ENCODE measurements at places on chromosomes 3 and 15.
A peak's percentile ranks its signal among the peaks of the same experiment; 100 is the strongest.

- DNase-seq, result no peak
Measured at GRCh38 chr3:11536132-11536935, 107.4 kb downstream of the VGLL4 start.

- no peak for DNase-seq
Measured at GRCh38 chr3:196268284-196269163, 19.0 kb downstream of the PCYT1A start.

GRCh38 chr15:88467935-88468528 is 524 bp downstream of the MRPS11 start:
- DNase-seq, result no peak

DNA sequence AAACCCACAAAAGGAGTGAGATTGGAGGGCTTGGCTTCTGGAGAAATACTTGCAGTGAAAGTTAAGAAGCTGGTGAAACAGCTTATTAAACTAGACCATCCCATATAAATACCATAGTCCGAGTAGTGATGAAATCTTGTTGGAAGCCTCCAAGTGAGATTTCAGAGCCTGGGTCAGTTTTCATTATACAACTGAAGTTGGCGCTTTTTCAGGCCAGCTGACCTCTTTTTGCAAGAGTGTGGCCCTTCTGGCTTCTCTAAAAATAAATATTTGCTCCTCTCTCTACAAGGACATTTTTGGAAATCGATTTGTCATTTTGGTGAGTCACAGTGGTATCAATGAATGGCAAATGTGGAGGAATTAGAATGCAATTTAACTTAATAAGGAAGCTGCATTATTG is 51.2 kb upstream of the THRB start:
- DNase-seq, result peak; percentile 15

DNA sequence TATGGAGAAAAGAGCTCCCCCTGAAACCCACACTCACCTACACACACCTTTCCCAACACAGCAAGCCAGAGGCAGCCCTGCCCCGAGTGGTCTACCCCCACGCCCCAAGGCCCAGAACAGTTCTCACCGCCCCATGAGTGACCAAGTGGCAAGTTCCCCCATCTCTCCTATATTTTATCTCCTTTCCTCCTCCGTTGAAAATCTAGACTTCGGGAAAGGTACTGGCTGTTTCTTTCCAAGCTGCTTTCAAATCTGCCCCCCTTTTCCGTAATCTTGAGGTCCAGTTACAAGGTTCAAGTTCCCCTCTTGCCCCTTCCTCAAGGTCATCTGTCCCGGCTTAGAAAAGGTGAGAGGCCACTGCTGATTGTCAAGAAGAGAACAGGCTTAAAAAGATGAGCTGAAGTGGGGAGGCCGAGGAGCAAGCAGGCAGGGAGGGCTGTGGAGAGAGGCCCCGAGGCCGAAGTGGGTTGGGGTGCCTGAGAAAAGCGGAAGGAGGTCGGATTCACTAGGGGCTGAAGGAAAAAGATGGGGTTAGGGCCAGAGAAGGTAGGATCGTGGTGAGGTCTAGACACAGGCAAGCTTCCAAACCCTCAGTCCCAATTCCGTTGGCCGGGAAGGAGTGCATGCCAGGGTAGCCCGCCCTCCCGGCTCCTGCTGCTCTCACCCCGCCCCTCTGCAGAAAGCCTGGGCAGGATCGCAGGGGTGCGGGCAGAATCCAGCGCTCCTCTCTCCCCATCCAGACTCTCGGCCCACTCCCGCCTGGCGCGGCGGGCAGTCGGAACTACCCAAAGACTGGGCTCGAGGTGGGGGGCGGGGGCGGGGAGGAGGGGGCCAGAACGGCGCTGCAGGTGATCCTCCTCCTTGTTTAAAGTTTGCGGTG is 1.7 kb downstream of the SEMA5B start:
- DNase-seq, result no peak

DNA sequence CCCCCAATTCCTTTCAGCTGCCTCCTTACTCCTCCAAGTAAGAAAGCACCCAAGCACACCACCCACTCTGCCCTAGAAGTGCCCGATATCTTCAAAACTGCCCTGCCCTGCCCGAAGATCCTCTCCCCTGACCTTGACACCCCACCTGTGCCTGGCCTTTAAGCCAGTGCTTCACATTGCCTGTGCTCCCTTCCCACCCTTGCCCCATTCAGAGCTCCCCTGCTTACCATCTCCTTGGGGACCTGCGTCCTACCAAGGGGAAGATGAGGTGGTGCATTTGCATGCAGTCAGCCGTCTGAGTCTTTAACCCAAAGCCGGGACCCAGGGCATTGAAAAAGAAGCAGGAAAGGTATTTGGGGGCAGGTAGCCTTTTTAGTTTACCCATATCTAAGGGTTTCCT is 73.5 kb upstream of the SLCO3A1 start:
- DNase-seq, result no peak

DNA sequence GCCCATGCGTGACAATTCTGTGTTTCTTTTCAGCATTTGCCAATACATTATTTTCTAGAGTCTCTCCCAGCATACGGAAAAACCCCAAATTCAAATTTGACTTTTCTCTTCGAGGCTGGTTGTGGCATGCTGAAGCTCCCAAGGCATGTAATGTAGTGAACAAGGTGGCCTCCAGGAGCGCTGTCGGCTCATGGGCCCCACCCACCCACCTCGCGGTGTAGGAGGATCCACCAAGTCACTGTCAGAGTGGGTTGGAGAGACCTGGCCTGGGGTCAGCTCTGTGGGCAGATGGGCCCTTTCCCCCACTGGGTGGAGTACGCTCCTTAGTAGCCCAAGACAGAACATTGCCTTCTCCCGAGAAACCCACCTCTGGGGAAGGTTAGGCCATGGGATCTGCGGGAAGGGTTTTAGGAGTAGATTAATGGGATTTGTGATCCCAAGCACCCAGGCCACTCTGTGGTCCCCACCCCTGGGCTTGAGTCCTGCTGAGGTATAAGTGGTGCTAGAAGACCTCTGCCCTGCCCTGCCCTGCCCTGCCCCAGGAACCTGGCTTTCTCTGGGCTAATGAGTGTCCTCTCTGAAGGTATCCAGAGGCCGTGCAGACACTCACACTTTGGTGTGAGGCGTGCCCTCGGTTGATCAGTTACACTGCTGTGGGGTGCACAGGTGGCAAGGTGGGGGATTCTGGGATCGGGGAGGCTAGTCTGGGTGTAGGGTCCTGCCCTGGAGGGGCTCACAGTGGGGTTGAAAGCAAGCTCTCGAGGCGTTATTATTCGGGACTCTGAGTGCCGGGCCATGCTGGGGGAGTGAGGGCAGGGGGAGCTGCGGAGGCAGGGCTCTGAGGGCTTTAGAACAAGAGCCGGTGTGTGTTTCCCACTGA is 97.9 kb downstream of the APBA2 start:
- no peak for DNase-seq

DNA sequence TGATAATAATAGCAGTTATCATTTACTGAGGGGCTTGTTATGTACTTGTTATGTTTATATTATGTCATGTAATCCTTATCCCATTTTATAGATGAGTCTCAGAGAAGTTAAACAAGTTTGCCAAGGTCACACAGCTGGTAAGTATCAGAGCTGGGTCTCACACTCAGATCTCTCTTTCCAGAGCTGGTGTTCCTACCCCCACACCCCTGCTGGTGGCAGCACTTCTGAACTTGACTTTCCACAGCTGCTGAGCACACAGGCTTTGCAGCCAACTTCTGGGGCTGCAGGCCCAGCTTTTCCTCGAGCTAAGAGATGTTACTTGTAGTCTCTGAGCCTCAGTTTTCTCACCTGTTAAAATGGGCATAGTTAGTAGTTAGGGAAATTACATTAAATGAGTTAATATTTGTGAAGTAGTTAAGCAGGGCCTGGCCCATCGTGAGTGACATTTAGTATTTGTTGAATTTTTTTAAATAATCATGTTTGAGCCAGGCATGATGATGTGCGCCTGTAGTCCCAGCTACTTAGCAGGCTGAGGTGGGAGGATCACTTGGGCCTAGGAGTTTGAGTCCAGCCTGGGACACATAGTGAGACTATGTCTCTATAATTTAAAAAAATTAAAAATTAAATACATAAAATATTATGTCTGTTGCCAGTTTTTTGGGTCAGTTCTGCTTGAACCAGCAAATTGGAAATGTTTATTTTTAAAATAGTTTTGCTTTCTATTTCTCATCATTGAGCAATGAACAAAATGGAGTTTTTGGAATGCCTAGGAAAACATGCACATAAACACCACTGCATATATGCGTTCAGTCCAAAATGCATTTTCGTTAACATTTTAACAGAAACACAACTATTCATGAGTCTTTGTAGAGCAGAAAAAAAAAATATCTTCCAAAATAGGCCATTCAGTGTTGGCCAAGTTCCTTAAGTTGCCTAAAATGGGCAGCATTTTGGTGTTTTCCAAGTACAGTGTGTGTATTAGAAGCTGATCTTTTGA is 87.3 kb downstream of the SMAD6 start:
- DNase-seq, result peak; percentile 51

DNA sequence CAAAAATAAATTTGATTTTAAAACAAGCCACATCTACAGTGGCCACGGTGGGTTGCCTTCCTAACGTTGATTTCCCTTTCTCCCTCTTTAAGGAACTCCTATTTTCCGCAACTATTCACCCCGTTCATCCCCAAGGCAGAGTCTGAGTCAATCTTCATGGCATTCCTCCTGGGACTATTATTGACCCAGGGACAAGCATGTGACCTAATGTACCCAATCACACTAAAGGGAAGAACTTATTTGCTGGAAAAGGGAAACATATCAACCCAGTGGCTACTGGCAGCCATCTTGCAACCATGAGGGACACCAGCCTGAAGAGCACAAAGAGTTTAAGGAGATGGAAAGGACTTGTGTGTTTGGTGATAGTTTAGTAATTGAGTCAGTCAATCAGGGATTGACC is 55.4 kb upstream of the ARHGEF3 start:
- no peak for DNase-seq

- peak; percentile 2 for DNase-seq
Measured at GRCh38 chr3:50486219-50486888, 17.1 kb downstream of the CACNA2D2 start.

DNA sequence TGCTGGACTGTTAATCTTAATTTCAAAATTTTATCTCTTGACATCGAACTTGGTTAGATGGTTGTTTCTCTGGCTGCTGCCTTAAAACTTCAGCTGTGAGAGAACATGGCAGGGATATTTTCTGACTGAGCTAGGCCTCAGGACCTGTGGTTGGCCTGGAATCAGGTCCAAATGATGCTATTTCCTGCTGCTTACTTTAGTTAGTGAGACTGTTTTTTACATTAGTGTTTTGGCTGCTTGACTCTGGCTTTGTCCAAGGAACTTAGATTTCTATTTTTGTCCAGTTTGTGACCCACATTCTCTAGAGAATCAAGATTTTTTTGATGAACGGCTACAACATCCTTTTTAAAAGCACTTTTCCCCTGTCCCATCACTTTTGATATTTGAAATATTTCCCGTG is 497.9 kb upstream of the SGO1 start:
- DNase-seq, result peak; percentile 48

GRCh38 chr3:143158014-143158988 is 38.7 kb downstream of the CHST2 start:
- DNase-seq, result peak; percentile 38

GRCh38 chr15:60090747-60091146 is 86.6 kb downstream of the FOXB1 start:
- DNase-seq, result no peak

- no peak for DNase-seq
Measured at GRCh38 chr3:23431764-23432163, 228.6 kb downstream of the UBE2E2 start.

DNA sequence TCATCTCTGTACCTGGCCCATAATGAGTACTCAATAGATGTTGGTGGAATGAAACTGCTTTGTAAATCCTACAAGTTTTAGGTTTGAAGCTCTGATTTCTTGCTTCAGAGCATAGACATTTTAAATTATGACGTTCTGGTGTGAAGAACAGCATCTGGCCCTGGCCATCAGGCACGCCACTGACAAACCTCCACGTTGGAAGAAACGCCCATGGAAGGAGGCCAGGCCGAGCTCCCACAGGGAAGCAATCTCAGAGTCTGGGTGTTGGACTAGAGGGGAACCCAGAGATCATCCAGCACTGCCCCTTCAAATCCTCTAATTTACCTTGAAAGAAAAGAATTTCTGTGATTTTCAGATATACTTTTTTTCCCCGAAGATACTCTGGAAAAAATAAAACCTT is 328.1 kb upstream of the RGMA start:
- DNase-seq, result no peak

GRCh38 chr3:16741103-16741758 is 136.0 kb upstream of the DAZL start:
- DNase-seq, result no peak

GRCh38 chr3:194910414-194910984 is 224.8 kb downstream of the FAM43A start:
- DNase-seq, result no peak

DNA sequence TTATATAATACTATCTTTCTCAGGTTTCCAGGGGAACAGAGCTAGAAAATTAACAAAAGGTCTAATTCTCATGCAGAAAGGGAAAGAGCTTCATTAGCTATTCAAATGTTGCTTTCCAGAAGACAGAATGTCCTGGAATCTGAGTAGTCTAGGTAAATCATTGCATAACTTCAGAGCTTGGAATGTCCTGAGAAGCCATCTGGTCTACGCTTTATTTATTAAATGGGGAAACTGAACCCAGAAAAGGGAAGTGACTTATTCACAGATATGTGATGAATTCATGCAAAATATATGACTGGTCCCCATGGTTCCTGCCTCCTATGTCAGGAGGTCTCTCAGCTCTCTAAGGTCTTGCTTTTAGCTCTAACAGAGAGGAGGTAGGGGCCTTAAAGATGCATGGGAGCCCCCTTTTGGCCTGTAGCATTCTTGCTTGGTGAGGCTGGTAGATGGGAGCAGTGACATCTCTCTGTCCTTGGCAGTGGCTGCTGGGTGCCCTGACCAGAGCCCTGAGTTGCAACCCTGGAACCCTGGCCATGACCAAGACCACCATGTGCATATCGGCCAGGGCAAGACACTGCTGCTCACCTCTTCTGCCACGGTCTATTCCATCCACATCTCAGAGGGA is 99.2 kb downstream of the CEMIP start:
- DNase-seq, result no peak

GRCh38 chr3:155154255-155154654 is 74.1 kb downstream of the MME start:
- no peak for DNase-seq

DNA sequence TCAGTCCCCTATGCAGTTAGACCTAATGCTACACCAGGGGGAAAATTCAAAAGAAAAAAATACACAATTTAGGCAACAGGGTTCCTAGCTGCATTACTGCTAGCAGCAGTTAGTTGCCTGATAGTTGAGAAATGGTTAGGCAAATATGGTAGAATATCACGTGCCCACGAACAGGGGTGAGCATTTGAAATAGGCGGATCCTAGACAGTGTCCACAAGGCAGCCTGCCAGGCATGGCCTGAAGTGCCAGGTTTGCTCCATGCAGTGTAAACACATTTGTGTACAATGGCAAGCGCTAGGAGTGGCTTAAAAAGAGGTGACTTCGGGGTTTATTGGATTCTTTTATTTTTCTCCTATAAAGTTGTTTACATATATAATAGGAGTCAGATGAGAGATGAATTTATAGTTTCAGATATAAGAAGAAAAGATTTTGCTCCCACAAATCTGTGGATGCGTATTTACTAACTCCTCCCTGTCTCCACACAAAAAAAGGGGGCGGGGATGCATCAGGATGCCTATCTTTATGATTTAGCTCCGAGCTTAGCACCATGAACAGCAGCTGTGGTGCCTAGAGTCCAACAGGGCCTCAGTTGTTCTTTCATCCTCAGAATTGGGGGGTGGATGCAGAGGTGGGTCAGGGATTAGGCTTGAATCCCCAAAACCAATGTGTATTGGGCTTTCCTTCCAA is 3.9 kb upstream of the TGM4 start:
- DNase-seq, result no peak

GRCh38 chr3:127019449-127019848 is 36.5 kb downstream of the PLXNA1 start:
- peak; percentile 24 for DNase-seq

All from GM04504 (cell line).